Frontal cortex (tissue), 4 donors: ENCODE measurements at places on chromosomes 6 and 20.

DNA sequence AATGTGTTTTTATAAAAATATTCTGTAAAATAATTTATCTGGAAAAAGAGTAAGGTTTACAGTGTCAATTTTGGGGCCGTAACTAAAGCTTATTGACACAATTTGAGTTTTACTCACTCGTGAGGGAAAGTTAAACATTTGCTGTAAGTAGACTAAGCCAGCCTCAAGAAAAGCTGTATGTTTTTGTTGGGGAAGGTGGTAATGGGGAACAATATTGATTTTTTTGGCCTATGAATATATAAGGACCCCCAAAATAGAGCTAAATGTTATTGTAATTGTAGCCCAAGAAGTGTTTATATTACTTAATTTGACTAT, 1.4 kb downstream of the SENP6 start:
- DNase-seq = no peak

DNA sequence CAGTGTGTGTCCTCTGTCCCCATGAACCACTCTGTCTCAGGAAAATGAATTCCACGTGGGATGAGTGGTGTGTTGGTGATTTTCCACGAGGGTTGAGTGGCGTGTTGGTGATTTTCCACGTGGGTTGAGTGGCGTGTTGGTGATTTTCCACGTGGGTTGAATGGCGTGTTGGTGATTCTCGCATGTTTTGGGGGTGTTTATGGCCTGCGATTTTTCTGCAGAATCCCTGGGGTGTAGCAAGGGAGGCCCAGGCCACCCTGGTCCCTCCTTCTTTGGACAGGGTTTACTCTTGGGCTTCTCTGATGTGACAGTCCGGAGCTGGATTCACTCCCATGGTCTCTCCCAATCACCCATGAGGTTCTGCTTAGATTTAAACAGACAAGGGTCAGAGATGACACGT, 90.6 kb upstream of the FRMD1 start:
- DNase-seq = no peak

DNA sequence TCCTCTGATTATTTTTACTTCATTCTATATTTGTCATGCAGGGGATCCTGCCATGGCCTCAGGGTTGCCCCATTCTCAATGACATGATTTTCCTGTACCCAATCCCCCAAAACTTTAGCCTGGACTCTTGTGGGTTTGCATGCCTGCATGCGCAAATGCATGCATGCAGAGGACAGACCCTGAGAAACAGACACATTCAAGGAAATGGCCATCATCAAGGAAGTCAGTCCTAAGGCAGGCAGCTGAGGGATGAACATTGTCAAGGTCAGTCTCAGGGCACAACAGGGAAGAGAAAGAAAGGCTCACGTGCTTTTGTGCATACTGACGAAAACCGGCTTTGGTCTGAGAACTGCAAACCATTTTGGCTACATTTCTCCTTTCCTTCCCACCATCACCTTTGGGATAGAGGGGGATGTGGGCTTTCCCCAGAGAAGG, 13.1 kb downstream of the NEDD9 start:
- no peak for DNase-seq

DNA sequence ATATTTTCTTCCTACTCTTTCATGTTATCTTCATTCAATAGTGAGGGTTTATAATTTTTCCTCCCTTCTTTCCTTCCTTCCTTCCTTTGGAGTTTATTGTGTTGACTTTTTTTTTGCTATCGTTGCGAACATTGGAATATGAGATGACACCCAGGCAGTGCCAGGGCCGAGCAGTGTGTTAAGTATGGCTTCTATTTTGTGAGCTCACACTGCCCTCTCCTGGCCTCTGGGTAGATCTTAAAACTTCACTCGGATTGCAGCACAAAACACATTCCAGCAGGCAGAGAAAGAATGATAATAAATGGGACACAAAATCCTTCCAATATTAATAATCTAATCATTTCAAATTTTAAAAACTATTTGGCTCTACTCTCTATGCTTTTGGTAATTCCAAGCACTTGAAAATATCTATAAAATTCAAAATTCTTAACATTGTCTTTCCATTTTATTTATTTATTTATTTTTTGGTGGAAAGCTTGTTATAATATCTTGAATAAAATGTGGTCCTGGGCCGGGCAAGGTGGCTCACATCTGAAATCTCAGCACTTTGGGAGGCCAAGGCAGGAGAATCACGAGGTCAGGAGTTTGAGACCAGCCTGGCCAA, 147.4 kb upstream of the OLIG3 start:
- peak; percentile 52 for DNase-seq

GRCh38 chr6:163825033-163825432, 410.5 kb downstream of the QKI start:
- no peak for DNase-seq
